Liver (tissue), 10 donors: ENCODE measurements at places on chromosomes 1 and 21.

DNA sequence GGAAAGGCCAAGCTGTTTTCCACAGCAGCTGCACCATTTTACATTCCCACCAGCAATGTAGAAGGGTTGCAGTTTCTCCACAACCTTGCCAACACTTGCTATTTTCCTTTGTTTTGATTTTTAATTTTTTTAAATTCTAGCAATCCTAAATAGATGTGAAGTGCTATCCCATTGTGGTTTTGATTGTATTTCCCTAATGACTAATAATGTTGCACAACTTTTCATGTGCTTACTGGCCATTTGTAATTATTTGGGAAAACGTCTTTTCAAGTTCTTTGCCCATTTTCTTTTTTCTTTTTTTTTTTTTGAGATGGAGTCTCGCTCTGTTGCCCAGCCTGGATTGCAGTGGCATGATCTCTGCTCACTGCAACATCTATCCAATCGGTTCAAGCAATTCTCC is 53.9 kb downstream of the VCAM1 start:
- DNase-seq = no peak

DNA sequence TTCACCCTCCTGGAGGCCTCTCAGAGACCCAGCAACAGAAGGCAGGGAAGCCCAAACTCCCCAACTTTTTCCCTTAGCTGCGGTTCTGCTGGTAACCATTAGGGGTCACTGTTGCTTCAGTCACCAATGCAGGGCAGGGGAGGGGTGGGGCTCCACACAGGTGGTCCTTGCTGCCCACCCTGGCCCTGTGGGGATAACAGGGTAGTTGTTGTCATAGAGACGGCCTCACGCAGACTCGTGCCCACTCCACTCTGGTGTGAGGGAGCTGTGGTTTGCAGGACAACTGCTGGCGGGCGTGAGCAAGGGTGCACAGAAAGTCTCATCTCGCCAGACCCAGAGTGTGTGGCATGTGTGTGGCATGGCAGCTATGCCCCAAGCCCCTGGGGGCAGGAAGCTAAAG is 19.9 kb downstream of the INSRR start:
- peak; percentile 56 for DNase-seq

- no peak for DNase-seq
These were observed 448.3 kb upstream of the NFIA start for GRCh38 chr1:60634106-60634505.

DNA sequence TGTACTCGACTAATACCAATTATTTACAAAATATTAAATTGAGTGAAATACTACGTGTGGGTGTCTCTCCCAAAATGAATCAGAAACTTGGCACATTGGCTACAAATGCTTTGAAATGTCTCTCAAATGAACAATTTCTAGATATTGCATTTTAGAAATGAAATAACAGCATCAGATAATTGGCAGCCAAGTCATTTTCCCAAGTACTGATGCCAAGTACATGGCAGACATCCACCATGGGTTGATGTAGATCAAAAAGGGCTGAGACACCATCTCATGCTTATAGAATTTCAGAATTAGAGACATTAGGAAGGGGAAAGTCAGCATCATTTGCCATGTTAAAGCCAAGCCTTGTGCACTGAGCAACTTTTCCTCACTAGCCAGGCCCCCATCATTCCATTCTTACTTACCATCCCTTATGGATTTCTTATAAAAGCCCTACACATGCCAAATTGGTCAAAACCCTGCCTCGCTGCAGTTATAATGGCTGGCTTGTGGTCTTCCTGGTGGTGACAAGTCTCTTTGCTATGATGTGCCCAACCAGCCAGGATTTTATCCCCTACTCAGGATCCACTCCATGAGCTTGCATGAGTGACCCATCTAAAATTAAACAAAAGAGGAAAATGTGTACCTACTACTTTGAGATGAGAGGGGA is 73.1 kb downstream of the GREM2 start:
- no peak for DNase-seq

GRCh38 chr1:7252411-7253117 is 467.3 kb downstream of the CAMTA1 start:
- DNase-seq = no peak

- DNase-seq = peak; percentile 60
These were observed 17.0 kb downstream of the DHRS3 start for GRCh38 chr1:12600880-12601633.

GRCh38 chr1:195096051-195096521 is 1512.2 kb downstream of the KCNT2 start:
- DNase-seq = no peak

- DNase-seq = no peak
These were observed 6.3 kb downstream of the MIA3 start for GRCh38 chr1:222624214-222624613.

- peak; percentile 90 for DNase-seq
These were observed 9.0 kb downstream of the IGSF9 start for GRCh38 chr1:159936273-159936904.

DNA sequence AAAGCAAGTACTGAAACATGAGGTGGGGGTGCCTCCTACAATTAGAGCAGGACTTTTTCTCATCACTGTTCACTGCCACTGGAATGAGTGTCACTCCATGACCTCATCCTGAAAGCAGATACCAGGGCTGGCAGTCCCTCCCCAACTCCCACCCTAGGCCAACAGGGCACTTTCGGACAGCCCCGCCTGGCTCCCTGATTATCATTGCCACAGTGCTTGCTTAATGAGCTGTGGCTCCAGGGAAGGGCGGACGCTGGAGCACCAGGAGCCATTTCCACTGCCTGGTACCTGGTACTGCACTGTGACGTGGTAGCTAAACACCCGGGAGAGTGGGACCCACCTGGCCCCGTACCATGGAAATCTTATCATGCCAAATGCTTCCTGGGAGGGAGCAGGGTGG is 22.3 kb downstream of the SLC9A1 start:
- DNase-seq = no peak

DNA sequence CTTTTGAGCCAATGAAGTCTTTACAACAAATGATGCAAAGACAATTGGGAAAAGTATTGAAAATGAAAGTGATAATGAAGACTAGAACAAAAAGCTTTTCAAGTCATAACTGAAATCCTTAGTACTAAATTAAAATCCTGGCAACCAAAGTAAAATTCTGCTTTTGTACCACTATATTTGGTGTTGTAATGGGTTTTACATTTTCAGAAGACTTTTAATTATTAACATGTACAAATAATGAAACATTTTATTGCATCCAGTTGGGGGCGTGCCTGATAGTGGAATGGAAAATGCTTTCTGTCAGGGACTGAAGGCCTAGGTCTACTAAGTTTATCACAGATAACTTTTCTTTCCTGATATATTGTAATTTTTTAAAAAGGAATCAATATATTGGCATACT is 89.4 kb downstream of the SDCCAG8 start:
- no peak for DNase-seq

DNA sequence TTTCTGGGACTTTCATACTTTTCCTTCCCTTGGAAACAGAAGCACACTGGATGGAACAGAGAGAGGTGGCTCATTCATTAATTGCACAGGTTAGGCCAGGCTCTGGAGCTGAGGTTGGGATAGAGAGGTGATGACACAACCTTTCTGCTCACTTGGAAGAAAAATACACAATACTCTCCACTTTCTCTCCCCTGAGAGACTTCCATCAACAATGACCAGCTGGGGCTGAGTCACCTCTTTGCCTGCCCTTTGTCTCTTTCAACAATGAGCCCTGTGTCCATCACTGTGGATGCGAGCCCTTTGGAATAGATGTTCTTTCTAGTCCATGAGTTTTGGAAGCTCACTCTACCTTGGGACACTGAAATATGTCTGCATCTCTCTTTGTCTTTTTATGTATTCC is 43.1 kb downstream of the ATP2B4 start:
- no peak for DNase-seq

GRCh38 chr1:232634096-232634495 is 4.2 kb upstream of the SIPA1L2 start:
- no peak for DNase-seq
